Stromal cell of bone marrow (primary cell): ENCODE measurements at places on chromosomes 4 and X.
A peak's percentile ranks its signal among the peaks of the same experiment; 100 is the strongest.

- no peak for DNase-seq
Observed at GRCh38 chr4:7867701-7868435, 71.8 kb downstream of the AFAP1 start.

GRCh38 chr4:33045334-33045733, 2325.2 kb downstream of the PCDH7 start:
- DNase-seq: no peak

DNA sequence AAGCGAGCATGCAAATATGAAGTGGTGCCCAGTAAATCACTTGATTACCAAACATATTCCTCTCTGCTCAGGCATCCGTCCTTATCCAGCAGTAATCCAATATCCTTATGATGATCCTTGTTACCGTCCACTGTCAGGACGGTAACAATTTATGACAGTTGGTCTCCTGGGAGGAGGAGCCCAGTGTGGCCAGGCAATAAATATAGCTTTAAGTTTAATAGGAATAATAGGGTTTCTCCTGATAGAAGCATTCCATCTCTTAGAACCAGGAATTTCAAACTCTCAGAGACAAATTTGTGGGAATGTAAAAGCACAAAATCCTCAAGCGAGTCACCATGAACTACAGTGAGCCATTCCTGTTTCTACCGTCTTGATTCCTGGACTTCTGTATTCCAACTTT, 171.2 kb upstream of the IL15 start:
- no peak for DNase-seq

DNA sequence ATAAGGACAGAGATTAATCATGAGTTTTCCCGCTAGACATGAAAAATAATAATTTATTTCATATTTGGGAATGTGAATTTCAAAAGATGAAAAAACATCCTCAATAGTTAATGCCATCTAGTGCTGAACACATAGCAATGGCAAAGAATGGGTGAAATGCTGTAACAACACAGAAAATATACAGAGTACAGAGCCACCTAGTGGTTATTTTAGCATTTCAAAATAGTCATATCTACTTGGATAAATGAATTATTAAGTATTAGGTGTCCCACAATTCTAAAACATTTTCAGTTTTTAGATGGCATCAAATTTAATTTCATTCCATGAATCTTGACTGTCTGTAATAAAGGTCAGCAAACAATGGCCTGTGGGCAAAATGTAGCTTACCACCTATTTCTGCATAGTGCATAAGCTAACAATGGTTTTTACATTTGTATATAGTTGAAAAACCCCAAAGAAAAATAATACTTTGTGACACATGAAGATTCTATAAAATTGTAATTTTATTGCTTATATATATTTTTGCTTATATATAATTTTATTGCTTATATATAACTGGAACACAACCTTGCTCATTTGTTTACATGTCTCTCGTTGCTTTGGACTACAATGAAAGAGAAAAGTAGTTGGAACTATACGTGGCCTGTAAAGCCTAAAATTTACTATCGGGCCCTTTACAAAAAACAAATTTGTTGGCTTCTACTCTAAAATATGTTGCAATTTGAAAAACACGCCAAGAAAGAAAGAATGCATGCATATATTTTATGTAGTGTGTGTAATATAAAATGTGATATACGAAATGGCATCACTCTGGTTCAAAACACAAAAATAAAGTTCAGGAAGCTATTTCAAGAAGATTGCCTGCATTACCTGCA, 99.1 kb upstream of the FAM47C start:
- DNase-seq: peak; percentile 21

DNA sequence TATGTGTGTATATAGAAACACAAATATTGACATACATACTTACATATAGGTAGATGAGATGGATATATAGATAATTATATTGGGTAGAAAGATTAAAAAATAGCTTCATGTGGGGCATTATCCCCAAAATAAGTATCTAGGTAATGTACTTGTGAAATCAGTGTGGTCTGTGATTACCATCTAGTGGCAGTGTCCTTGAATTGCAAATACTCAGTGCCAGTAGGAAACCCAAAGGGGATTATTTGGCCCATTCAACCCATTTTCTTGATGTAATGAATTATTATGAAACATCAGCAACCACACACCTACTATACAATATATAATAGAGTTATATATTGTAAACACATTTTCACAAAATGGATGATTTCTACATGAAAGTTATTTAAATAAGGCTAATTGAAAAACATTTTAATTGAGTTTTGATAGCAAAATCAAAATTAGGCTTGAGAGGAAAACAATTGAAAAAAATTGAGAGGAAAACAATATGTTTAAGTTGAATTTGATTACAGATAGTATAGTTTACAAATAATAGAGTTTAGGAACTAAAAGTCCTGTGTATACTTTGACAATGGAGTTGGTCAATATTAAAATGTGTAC, 389.4 kb downstream of the GALNTL6 start:
- peak; percentile 1 for DNase-seq

DNA sequence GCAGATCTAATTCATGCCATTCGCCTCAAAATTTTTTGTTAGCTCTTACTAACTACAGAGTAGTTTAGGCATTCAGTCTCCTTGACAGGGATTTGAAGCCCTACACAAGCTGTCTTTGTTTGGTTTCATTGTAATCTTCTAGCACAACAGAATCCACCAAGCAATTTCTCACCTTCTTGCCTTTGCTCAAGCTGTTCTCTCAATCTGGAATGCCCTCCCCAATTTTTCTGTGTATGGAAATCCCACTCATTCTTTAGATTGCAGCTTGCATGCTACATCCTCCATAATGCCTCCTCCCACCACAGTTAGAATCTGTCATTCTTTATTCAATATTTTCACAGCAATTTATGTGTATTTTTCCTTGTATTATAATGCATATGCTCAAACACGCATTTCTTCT, 63.7 kb downstream of the C4orf51 start:
- no peak for DNase-seq

DNA sequence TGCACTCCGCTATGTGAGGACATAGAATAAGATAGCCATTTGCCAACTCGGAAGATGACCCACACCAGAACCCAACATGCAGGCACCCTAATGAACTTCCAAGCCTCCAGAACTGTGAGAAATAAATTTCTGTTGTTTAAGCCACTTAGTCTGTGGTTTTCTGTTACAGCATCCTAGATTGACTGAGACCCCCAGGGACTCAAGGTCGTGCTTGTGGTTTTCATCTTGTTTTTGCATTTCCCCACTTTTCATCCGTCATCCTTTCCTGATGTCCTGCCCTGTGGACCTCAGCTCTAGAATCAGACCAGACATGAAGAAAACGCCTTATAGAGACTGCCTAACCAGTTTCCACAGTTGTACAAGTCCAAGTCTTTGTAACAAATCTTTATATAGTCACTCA, 54.4 kb downstream of the MCUB start:
- peak; percentile 21 for DNase-seq

GRCh38 chr4:163448540-163449203, 24.9 kb downstream of the TKTL2 start:
- DNase-seq: no peak

DNA sequence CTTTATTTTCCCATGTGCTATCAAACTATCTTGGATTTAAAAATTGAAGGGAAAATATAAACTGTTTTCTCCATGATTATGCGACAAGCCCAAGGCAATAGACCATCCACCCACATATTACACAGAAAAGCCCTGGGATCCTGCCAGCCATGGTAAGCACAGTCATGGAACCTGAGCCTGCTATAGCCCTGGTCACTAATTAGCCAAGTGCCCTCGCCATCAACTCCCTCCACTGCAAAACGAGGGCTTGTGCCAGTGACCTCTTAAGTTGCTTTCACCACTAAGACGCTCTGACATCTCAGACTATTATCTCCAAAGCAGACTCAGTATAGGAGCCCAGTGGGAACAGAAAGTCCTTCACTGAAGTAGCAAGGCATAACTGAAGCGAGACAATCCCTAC, 69.2 kb downstream of the NLGN4X start:
- DNase-seq: no peak

- DNase-seq: no peak
Observed at GRCh38 chrX:65610040-65610439, 57.4 kb upstream of the MSN start.

- no peak for DNase-seq
Observed at GRCh38 chr4:153939570-153939969, 150.7 kb upstream of the SFRP2 start.
